NCI-H1105 treated with DMSO at 0.1 percent for 48 hours (cell line): ENCODE measurements at places on chromosomes 13 and 19.

- peak; percentile 79 for DNase-seq
Measured at GRCh38 chr13:111213964-111214726, 99.0 kb downstream of the ARHGEF7 start.

GRCh38 chr19:38233740-38234251 is 9.8 kb upstream of the DPF1 start:
- DNase-seq: peak; percentile 31

GRCh38 chr19:3536429-3537100 is 2.4 kb upstream of the TEKTIP1 start:
- DNase-seq: no peak

- DNase-seq: no peak
Measured at GRCh38 chr19:48248081-48248833, 7.5 kb downstream of the CARD8 start.

DNA sequence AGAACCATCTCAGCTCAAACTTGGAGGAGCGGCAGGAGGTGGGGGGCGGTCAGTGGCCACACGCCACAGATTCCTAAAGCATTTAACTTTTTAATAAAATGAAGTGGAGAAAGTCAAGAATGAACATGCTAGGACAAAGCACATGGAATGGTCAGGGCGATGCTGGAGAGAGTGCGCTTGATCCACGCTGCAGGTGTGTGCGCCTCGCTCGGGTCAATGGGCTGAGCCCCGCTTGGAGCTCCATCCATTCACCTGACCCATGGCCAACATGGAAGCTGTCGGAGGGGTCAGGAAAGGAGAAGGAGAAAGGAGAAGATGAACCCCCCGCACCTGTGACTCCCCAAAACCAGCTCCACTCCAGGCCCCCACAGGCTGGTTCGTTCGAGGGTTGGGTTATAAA is 41.8 kb downstream of the SUGP2 start:
- DNase-seq: no peak

GRCh38 chr13:75334634-75335447 is 147.1 kb downstream of the TBC1D4 start:
- DNase-seq: no peak

DNA sequence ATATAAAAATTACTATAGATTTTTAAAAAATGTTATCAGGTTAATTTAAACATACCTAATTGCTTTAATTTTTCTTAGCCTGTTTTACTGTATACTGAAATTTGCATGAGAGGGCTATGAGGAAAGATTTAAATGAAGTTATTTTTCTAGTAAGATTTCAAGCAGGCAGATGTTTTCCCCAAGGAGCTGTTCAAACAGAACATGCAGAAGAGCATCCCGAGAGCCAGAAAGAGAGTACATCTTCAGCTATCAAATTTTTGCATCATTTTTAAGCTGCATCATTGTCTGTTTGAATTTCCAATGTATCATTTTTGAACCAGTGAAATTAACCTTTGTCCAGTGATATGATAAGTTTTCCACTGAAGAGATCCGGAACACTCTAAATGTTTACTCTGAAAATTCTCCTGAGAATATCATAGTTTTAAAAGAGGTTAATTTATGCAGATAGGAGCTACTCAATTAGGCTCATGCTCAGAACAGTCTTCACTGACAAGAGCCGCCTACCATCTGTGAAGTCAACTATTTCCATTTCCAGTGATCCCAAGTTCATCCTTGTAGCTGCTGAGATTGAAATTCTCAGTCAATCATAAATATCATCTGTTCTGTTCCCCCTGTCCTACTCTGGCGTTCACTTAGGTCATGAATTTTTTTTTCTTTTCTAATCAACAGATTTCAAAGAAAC is 467.7 kb upstream of the NBEA start:
- DNase-seq: no peak

GRCh38 chr13:50244713-50245574 is 229.7 kb downstream of the KCNRG start:
- no peak for DNase-seq

- DNase-seq: no peak
Measured at GRCh38 chr19:1622007-1622406, 16.7 kb upstream of the UQCR11 start.
